ENCODE measurements at places on chromosomes 5 and 9.

GRCh38 chr9:109166771-109167601 is at the start of gene FRRS1L:
Gene FRRS1L (minus strand): TSS chr9:109167249. CDS start chr9:109167138, 111 bp downstream.
- DNase-seq, result no peak

GRCh38 chr9:26310294-26310693 is 582.3 kb downstream of the CAAP1 start:
- no peak for DNase-seq

GRCh38 chr9:130663258-130663976 is 977 bp upstream of the PRDM12 start:
- DNase-seq, result no peak

DNA sequence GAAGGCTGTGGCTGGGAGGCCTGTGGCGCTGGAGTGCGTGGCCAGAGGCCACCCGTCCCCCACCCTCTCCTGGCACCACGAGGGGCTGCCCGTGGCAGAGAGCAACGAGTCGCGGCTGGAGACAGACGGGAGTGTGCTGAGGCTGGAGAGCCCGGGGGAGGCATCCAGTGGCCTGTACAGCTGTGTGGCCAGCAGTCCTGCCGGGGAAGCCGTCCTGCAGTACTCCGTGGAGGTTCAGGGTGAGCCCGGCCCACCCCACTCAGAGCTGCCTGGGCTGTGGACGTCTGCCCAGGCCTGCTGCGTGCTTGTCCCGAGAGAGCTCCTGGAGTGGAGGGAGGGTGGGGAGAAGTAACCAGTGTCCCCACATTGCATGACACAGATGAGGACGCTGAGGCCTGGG is 89.2 kb downstream of the HMCN2 start:
- DNase-seq, result no peak

- DNase-seq, result no peak
These were observed 4.9 kb downstream of the SH3GLB2 start for GRCh38 chr9:129023036-129023907.

GRCh38 chr5:144698484-144698883 is 527.8 kb downstream of the KCTD16 start:
- DNase-seq, result no peak

GRCh38 chr9:134294153-134295071 is 31.8 kb upstream of the RXRA start:
- no peak for DNase-seq

DNA sequence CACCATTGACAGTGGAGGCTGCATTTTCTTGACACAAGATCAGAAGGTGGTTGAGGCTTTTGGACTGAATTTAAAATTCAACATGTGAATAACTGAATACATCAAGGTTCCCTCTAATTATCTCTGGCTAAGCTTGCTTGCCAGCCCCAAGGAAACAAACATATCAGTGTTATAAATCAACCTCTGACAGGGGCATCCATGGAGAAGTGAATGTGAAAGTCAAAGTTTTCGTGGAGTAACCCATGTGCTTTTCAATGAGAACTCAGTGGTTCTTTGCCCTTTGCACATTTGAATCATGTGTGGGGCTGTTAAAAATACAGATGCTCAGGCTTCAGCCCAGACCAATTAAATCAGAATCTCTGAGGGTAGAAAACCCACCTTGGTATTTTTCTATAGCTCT is 128.9 kb downstream of the LRRC70 start:
- DNase-seq, result no peak

DNA sequence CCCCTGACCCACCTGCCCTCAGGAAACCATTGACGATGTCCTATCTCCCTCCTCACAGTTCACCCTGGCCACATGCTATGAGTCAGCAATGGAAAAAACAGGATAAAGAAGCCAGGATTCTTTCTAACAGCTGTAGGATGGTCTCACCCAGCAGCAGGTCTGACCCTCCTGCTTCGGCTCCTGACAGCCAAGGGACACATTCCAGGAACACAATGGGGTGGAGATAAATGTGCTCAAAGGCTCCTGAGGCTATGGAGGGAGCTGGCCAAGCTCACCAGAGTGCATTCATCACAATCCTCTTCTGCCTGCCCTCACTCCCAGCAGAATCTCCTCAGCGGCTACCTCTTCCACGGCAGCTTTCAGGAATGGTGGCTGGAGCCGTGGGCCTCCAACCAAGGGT is 170.3 kb downstream of the PJA2 start:
- no peak for DNase-seq

DNA sequence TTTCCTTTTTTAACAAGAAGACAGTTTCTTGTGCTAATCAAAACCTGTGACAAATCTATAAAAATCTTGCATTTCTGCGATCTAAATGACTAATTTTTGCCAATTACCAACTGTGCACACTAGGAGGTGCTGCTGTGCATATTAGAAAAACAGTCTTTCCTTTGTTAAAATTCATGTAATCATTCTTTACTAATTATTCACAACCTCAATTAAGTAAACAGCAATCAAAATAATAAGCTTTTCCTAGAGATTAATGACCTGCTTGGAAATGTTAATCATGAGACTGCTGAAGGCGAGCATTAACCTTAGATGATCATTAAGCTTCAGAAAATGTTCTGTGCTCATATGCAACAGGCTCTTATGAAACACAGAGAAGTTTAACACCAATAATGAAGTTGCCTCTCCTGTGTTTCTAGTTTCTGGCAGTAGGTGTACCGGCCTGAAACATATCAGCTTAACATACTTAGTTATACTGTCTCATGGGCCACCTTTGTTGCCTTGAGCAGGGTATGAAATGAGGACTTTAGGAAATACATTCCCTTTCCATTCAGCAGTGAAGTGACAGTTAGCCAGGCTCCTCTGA is 17.7 kb downstream of the RFESD start:
- peak; percentile 53 for DNase-seq

- DNase-seq, result no peak
These were observed 32.1 kb upstream of the CLPTM1L start for GRCh38 chr5:1376981-1377380.

- no peak for DNase-seq
These were observed 11.8 kb upstream of the GPR151 start for GRCh38 chr5:146527785-146528184.

GRCh38 chr5:169646856-169647255 is 9.8 kb downstream of the DOCK2 start:
- no peak for DNase-seq

DNA sequence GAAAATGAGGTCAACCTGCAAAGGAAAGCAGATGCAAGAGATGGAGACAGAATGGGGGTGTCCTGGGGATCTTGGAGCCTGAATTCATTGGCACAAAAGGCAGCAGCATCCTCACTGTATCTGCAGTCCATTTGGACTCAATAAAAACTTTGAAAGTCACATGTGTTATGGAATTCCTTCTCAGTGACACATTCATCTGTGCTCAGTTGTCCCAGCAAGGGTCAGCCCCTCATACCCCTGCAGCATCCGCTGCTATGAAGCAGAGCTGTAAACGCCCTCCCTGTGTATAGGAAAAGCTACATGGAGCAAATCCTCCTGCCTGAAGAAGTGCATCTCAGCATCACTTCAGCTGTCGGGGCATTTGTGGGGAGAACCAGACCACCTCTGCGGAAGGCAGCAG is 14.5 kb upstream of the RARS1 start:
- DNase-seq, result no peak

DNA sequence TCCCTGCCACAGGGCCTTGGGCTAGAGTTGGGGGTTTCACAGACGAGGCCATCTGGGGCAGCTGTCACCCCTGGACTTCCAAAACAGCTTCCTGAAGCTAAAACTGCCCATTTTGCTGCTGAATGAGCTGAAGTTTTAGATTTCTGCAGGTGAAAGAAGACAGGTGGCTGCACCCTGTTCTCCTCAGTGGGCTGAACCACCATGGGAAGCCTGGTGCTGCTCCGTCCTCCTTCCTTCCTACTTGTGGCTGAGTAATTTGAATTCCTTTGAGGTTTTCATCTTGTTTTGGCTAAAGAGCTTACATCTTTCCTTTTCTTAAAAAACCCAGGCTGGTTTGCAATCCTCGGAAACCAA is 5.3 kb downstream of the NKD2 start:
- no peak for DNase-seq

- no peak for DNase-seq
These were observed 75.5 kb upstream of the ELL2 start for GRCh38 chr5:96037128-96037527.

GRCh38 chr5:126535856-126536545 is 59.0 kb downstream of the ALDH7A1 start:
- DNase-seq, result no peak

GRCh38 chr5:176171171-176171760 is 67.0 kb upstream of the SIMC1 start:
- no peak for DNase-seq

- DNase-seq, result no peak
These were observed 50.9 kb downstream of the ZNF474 start for GRCh38 chr5:122180146-122180712.

DNA sequence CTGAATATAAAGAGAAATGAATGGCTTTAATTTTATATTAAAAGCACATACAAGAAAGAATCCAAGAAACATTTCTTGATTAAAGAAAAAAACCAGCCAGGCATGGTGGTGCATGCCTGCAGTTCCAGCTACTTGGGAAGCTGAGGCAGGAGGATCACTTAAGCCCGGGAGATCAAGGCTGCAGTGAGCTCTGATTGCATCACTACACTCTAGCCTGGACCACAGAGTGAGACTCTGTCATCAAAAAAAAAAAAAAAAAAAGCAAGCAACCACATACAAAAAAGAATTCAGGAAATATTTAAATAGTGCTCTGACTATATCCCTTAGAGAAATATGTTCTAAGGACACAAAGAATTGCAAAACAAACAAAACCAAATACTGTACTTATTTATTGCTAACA is 2.5 kb upstream of the PLAC8L1 start:
- no peak for DNase-seq

DNA sequence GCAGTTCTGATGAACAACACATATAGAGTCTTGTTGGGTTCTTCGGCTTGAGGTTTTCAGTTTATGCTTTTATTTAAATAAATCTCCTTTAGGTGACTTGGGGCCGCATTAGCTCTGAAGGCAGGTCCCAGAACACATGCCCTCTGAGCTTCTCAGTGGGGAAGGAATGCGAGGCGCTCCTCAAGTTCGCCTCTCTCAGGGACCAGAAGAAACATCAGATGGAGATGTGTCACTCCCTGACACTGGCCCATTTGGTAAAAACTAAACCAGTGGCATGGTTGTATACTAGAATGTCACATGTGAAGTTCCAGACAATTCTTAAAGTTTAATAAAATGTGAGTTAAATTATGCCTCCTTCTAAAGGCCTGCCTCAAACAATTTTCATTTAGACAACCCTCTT is 1.9 kb downstream of the MACROH2A1 start:
- DNase-seq, result no peak

GRCh38 chr5:1549475-1550030 is 25.8 kb upstream of the LPCAT1 start:
- DNase-seq, result no peak

GRCh38 chr5:180283026-180283615 is 8.8 kb downstream of the MAPK9 start:
- no peak for DNase-seq

GRCh38 chr9:92600462-92601261 is 64.9 kb upstream of the ECM2 start:
- DNase-seq, result no peak

- no peak for DNase-seq
These were observed 33.0 kb downstream of the FGF10 start for GRCh38 chr5:44356231-44356630.

- DNase-seq, result no peak
These were observed 254.5 kb downstream of the ARRDC3 start for GRCh38 chr5:91128604-91129003.

DNA sequence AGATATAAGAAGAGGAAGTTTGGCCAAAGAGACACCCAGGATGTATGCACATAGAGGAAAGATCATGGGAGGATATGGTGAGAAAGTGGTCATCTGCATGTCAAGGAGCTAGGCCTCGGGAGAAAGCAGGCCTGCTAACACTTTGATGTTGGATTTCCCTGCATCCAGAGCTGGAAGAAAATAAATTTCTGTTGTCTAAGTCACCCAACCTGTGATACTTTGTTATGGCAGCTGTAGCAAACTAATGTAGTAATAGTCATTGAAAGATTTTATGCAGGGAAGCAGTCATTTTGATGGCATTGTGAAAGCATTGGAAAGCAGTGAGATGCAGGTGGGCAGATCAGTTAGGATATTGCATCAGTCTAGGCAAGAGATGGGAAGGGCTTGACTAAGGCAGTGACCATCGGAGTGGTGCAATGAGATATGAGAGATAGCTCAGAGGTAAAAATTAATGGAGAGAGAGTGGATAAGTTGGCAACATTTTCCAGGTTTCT is 24.5 kb upstream of the FOCAD start:
- DNase-seq, result no peak

DNA sequence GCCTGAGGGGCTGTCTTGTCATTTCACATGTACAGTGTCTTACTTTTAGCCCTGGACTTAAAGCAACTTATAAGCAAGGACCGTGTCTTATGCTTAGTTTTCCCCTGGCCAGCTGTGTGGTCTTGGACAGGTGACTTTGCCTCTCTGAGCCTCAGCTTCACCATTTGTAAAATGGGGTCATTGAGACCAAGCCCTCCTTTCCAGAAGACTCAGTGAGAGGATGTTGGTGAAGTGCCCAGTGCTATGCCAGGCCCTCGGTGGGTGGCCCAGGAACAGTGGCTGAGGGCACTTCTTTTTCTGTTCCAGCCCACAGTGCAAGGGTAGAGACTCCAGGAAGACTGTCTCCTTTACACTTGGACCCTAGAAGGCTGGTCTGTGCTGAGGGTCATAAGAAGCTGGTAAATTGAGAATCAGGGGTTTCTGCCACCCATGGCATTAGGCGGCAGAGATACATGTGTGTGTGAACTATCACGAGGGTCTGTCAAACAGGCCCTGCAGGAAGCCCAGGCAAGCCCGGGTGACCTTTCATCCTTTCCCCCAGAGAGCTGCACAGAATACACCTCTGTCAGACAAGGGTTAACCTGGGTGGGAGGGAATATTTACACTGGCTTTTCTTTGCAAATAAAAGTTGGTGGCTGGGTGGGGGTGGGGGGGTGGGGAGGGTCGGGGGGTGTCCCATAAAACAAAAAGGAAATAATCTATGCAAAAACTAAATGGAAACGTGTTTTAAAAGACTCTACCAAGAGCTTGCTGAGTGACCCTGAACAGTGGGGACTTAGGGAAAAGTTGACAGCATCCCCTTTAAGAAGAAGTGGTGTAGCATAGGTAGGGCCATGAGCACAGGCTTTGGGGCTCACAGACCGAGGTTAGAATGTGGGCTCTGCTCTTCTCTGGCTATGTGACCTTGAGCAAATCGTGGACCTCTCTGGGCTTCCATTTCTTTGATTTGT is 20.4 kb upstream of the KIF12 start:
- no peak for DNase-seq

GRCh38 chr5:74903165-74903787 is 37.1 kb upstream of the FAM169A start:
- no peak for DNase-seq

- DNase-seq, result no peak
These were observed 235.0 kb downstream of the GOLPH3 start for GRCh38 chr5:31939151-31939550.

GRCh38 chr9:31372799-31373587 is 1011.5 kb upstream of the ACO1 start:
- DNase-seq, result no peak

Data from AML-193 (cell line).